ENCODE measurements at places on chromosomes 16 and 17. TPM values are rescaled to one million over a fixed set of nuclear protein-coding genes. Genes with fewer than 3 reads are reported as not detected.

DOC2A gene
- total RNA-seq, result 0.17 TPM

MYH10 gene
- total RNA-seq, result 71.1 TPM

GJC1 gene
- total RNA-seq, result 42.4 TPM

COL1A1 gene
- total RNA-seq, result 13.9 TPM

BAHCC1 gene
- 4.8 TPM for total RNA-seq

ABCC3 gene
- 6.3 TPM for total RNA-seq

TLCD1 gene
- total RNA-seq, result 14.5 TPM

TBC1D3G gene
- total RNA-seq, result not detected

CACNB1 gene
- 5.9 TPM for total RNA-seq

HOXB4 gene
- total RNA-seq, result 4.3 TPM

KRT33A gene
- total RNA-seq, result not detected

CDT1 gene
- 76.2 TPM for total RNA-seq

NPIPB9 gene
- total RNA-seq, result not detected

TRAP1 gene
- total RNA-seq, result 158 TPM

OTOA gene
- not detected for total RNA-seq

C16orf54 gene
- not detected for total RNA-seq

SMTNL2 gene
- 1.3 TPM for total RNA-seq

RBFOX1 gene
- not detected for total RNA-seq

PIRT gene
- total RNA-seq, result not detected

CPHXL gene
- not detected for total RNA-seq

OGFOD3 gene
- 63.9 TPM for total RNA-seq

ZNF469 gene
- total RNA-seq, result 0.72 TPM

DHRS7C gene
- not detected for total RNA-seq

CSH1 gene
- not detected for total RNA-seq

LRRC45 gene
- total RNA-seq, result 44.6 TPM

CMTM1 gene
- 4.3 TPM for total RNA-seq

C16orf96 gene
- not detected for total RNA-seq

PRSS33 gene
- not detected for total RNA-seq

CORO1A gene
- total RNA-seq, result 24.1 TPM

GAST gene
- total RNA-seq, result not detected

RCVRN gene
- total RNA-seq, result not detected

CACNG1 gene
- not detected for total RNA-seq

CPHXL2 gene
- total RNA-seq, result not detected

ACSM2B gene
- not detected for total RNA-seq

RHBDF2 gene
- 101 TPM for total RNA-seq

CNOT1 gene
- total RNA-seq, result 93.9 TPM

DNAH2 gene
- total RNA-seq, result not detected

ZSCAN10 gene
- total RNA-seq, result not detected

FOXF1 gene
- 0.12 TPM for total RNA-seq

CBFA2T3 gene
- 0.86 TPM for total RNA-seq

TMEM238L gene
- total RNA-seq, result not detected

TBC1D3H gene
- total RNA-seq, result not detected
